ENCODE measurements at places on chromosomes 1 and 21.

GRCh38 chr1:30909365-30910068, 959 bp upstream of the SDC3 start:
- DNase-seq = no peak

GRCh38 chr1:205986292-205986691, 16.9 kb downstream of the RAB7B start:
- DNase-seq = no peak

- peak; percentile 98 for DNase-seq
Measured at GRCh38 chr1:22018583-22019559, 17.4 kb downstream of the CELA3A start.

DNA sequence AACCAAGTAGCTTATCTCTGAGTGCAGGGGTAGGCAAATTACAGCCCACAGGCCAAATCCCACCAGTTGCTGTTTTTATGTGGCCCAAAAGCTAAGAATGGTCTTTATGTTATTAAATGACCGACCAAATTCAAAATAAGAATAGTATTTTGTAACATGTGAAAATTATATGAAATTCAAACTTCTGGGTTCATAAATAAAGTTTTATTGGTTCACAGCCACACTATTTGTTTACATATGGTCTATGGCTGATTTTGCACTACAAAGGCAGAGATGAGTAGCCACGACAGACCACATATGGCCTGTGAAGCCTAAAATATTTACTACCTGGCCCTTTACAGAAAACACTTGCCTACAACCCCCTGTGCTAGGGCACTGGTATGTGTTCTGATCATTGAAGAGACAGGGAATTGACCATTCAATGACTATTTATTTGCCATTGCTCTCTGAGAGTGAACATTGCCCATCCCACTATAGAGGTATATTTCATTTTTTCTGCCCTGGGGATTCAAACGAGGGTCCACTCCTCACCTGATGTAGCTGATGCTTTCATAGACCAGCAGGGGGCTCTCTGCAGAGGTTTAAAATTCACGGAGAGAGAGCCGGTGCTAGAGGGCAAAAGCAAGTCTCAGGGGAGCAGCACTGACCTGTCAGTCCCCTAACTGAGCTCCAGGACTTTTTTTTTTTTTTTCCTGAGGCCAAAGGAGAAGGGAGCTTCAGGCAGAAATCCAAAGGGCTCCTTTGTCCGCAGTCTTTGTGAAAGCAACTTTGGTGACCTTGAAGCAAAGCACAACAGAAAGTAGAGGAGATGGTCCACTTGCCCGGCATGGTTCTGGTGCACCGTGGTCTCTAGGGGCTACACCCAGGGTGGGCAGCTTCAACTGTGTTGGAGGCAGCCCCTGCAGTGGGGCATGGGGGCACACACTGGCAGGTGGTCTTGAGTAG, 7.3 kb upstream of the GNL2 start:
- peak; percentile 16 for DNase-seq

DNA sequence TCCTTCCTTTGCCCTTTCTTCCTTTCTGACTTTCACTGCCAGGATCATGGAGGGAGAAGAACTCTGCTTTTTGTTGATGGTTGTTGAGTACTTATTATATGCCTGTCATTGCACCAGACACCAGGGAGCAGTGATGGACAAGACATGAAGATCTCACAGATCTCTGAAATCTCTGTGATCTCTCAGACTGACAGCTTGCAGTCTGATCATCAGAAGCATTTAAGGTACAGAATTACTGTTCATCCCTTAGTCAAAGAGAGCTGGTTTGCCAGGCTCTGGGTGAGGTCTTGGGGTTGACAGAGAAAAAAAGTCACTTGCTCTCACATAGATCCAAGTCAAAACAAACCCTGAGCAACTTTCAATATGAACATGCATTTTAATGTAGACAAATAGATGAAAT, 299.5 kb upstream of the FMN2 start:
- DNase-seq = no peak

DNA sequence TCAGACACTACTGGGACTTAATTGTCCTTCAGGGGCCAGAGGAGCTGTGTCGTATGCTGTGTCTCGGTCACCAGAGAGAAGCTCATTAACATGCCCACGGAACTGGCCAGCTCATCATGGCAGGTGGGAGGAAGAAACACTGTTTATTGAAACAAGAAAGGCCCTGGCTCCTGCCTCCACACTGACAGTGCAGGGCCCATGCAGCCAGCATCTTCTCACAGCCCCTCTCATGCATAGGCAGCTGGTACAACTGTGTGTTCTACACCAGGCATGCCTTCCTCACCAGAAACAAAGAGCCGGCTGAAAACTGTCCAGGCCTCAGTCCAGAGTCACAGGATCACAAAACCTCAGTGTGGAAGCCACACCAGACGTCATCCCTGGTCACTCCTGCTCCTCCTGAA, 106.0 kb downstream of the UBE2U start:
- DNase-seq = no peak
